ENCODE measurements at places on chromosomes 1 and 21.

DNA sequence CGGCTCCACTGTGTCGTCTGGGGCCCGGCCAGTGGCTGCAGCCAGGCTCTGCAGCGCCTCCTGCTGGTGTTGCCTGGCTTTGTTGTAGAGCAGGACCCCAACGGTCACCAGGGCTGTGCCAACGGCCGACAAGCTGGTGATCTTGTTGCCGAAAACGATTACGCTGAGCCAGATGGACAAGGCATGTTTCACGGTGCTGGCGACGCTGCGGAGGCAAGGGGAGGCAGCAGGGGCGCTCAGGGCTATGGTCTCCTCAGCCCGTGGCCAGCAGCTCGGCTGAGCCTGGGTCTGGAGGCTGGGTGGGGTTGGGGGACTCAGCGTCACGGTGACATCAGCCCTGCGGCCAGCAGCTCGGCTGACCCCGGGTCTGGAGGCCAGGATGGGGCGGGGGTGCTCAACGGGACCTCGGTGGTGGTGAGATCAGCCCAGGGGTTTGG, 7.0 kb upstream of the CDK11B start:
- DNase-seq: peak; percentile 29

- DNase-seq: no peak
Observed at GRCh38 chr1:157984469-157984868, 9.0 kb upstream of the KIRREL1 start.

- no peak for DNase-seq
Observed at GRCh38 chr1:242002072-242002471, 3.2 kb upstream of the MAP1LC3C start.

DNA sequence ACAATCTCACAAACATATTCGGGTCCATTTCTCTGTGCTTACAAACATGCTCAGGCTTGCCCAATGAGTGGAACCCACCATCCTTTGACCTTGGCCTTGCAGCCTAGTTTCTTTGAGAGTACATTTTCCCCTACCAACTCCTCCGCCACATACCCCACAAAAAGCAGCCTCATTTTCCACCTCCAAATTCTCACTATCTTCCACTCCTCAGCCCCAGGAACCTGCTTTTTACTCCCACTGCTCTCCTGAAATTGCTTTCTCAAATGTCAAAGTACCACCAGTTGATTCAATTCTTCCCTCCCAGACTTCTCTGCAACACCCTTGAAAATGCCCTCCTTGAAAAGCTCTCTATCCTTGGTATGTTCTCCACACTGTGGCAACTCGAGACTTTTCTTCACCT, 103.8 kb downstream of the RUNX1 start:
- no peak for DNase-seq

DNA sequence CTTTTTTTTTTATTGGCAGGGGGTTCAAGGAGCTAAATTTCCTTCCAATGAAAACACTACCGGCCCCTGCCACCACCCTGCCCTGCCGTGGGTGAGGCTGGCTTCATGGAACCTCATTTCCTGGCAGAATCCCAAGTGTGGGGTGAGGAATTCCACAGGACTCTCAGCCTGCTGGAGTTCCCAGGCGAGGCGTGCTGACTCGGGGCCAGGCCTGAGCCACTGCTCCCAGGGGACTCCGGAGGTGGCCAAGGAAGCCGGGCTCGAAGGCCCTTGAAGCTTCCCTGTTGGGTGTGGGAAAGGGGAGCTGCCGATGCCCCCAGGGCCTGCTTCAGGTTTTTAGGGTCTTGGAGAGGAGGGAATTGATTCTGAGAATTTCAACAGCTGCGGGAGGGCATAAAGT, 95.3 kb upstream of the ACTRT2 start:
- no peak for DNase-seq

DNA sequence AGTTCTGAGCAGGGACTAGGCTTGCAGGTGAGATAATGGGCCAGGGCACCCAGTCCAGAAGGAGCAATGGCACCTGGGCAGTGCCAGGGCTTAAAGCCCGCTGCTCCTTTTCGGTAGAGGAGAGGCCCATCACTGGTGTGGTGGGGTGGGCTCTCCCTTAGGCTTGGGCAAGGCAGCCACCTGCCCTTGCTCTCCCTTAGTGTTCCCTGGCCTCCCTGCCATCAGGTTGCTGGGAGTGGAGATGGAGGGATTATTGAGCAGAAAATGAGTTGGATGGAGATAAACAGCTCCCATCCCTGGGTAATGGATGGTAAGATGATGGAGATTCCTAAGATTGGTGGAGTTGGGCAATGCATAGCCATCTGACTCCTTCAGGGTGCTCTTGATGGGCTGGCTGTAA, 7.9 kb downstream of the MYOG start:
- no peak for DNase-seq

- no peak for DNase-seq
Observed at GRCh38 chr21:34802180-34802899, 133.5 kb downstream of the CLIC6 start.

DNA sequence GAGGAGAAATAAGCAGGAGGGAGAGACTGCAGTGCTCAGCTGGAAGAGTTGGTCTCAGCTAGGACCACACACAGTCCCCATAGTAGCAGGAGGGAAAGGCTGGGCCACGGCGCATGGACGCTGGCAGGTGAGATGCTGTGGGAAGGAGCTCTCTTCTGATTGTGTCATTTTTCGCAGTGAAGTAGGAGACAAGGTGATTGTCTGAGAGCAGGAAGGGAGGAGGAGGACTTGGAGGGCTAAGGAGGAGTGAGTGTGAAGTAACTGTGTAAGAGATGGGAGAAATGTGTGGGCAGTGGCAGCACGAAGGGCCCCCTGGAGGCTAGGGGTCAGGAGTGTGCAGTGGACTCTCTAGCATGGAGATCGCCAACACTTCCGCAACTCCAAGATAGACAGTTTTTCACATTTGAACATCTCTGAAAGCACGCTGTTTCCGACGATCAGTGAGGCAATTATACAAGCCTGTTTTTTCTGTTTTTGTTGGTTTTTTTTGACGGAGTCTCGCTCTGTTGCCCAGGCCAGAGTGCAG, 26.4 kb upstream of the KCNC4 start:
- DNase-seq: no peak

DNA sequence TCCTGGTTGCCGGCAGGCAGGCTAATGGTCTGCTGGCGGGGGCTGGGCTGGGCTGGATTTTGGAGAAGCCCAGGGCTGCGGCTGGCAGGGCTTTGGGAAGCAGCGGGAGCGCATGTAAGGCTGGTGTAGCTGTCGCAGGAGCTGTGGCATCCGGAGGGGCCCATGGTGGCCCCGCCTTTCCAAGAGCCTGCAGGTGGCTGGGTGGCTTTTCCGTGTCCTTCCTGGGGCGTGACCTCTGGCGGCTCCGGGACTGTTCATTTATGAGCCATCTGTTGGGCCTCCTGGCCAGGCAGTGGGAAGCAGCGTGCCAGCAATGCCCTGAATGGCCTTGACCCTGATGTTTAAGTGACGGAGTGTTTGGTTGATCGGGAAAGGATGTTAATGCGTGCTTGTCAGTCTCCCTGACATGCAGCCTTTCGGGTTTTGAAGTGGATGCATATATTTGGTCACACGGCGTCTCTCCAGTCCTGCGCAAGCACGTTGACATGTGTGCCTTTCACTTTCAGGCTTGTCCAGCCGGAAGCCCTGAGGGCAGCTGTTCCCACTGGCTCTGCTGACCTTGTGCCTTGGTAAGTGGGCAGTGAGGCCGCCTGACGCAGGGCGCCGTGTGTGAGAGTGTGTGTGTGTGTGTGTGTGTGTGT, 38.5 kb downstream of the AGPAT3 start:
- DNase-seq: no peak

GRCh38 chr1:115811140-115811828, 29.6 kb downstream of the NHLH2 start:
- DNase-seq: no peak

DNA sequence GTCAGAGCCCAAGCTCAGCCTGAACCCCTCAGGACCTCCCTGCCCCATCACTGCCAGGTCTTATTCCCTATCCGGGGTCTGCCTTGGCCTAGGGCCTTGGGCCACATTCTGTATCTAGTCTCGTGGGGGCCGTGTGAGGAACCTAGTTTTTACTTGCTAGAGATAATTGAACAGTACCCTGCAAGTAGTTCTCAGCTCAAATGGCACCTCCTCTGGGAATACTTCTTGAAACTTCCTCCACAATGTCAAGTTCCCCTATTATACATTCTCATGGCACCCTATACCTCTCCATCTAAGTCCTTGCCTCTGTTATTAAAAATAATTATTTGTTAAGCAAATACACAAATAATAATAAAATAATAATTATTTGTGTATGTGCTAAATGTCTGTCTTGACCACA, 32.9 kb upstream of the CSF1 start:
- no peak for DNase-seq

DNA sequence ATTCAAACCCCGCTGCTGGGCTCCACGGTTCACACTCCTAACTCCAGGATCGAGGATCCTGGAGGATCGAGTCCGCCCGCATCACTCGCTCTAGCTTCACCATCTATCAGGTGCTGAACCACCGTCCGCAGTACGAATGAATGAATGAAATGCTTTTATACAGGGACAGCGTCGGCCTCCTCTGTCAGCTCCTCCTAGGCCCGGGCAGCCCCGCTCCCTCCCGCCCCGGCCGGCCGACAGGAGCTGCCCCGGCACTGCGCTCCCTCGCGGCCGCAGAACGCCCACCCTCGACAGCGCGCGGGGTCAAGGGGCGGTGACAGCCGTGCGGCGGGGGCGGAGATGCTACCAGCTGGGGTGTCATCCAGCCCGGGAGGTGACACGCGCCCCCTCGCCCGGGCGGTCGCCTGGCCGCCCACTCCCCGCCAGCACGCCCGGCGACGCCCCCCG, 520 bp downstream of the ZBTB17 start:
- DNase-seq: no peak

GRCh38 chr1:44227211-44227610, 13.9 kb downstream of the DMAP1 start:
- DNase-seq: no peak

- no peak for DNase-seq
Observed at GRCh38 chr1:75954586-75954985, 22.4 kb upstream of the ASB17 start.

GRCh38 chr1:242728696-242729095, 204.2 kb upstream of the PLD5 start:
- DNase-seq: no peak

DNA sequence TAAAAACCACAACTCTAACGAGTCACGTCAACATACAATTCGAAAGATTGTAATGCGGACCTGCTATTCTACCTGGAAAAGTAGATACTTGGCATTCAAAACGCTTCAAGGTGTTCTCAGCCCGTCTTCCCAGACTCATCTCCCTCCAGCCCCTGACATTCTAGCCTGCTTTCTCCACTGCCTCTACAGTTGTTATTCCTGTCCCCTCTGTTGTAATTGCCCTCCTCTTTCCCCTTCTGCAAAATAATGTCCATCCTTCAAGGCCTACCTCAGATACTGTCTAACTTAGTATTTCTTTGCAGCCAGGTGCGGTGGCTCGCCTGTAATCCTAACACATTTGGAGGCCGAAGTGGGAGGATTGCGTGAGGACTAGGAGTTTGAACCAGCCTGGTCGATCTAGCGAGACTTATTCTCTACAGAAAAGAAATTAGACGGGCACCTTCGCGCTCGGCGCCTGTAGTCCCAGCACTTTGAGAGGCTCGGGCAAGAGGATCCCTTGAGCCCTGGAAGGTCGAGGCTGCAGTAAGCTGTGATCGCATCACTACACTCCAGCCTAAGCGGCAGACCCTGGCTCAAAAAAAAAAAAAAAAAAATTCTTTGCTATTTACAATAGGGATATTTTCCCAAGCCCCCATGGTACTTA, 756 bp upstream of the RBM34 start:
- no peak for DNase-seq

- DNase-seq: no peak
Observed at GRCh38 chr1:33738976-33739375, 124.9 kb upstream of the HMGB4 start.

DNA sequence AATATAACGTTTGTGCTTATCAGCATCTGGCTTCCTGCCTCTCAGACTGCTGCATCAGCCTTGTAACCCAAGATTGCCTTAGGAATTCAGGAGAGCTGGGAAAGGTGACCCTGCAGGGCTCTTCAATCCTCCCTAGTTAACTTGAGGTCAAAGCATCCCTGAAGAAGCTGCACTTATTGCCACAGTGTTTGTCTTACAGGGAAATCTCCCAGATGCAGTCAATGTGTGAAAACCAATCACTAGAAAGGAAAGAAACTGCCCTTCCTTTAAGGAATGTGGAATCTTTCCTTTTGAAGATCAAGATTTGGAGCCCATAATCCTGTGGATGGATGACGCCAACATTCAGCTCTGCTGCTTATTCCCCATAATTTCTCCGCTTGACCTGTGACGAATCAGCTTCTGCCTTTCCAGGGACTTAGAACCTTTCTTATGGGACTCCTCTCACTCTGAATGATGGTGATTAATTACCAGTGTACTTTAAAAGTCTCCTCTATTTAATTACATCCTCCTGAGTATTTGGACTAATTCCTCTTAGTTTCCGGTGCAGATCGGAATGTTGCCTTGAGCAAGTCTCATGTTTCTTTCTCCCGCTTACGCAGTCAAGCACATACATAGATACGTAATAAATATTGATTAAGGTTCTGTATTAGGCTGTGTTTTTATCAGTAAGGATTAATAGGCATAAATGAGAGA, 14.4 kb downstream of the ADAMTS5 start:
- no peak for DNase-seq

DNA sequence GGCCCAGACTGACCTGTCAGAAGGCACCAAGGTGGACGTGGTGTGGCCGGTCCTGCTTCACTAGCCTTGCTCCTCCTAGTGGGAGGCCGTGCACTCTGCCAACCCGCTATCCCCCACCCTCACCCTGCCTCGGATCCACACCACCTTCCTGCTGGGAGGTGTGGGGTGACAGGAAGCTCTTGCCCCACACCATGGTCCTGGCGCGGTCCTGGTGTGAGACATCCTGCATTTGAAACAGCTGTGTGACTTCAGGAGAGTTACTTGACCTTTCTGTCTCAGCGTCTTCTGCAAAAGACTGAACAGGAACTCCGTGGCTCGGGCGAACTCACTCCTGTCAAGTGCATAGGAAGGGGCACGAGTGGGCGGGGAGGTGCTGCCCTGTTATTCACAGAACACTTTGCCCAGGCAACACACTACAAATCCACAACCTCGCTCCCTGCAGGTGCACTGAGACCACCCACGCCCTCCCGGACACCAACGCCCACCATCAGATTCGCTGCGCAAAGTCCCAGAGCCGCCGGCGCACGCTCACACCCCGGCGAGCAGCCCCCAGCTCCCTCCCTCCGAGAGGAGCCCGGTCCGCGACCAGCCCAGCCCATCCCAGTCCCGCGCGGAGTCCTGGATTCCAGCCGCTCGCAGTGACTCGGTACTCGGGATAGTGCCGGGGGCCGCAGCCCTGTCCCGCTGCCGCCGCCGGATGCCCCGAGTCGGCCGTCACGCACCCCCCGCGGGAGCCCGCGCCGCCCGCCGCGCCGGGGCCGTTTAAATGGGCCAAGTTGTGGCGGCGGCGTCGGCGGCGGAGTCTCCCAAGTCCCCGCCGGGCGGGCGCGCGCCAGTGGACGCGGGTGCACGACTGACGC, at the start of gene SAMD11:
SAMD11 (plus strand) TSS at position 793 of the 860 bp plus-strand sequence. CDS start 509 bp downstream, outside the sequence.
- DNase-seq: peak; percentile 55
